ENCODE measurements at places on chromosomes 2 and 18.
A peak's percentile ranks its signal among the peaks of the same experiment; 100 is the strongest.

GRCh38 chr2:240637901-240638345, 12.6 kb downstream of the GPR35 start:
- DNase-seq: no peak

GRCh38 chr2:216486708-216487107, 11.9 kb upstream of the RPL37A start:
- DNase-seq: no peak

DNA sequence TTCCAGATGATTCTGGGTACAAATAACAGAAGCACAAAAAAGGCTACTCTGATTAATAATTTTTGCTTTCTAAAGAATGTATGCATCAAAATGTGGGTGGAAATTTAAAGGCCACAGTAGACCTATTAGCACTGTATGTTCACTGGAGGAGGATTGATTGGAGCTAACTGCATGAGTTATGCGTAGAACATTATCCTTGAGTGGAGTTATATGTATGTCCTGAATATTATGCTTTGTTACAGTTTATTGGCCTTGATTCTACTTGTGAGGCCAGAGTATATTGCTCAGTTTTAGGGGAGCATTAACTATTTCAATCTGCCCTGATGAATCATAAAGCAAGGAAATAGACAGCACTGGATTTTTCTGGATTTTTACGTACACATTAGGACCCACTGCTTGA, 87.9 kb downstream of the CDCA7 start:
- no peak for DNase-seq

GRCh38 chr2:100470898-100471514, 724 bp downstream of the NMS start:
- no peak for DNase-seq

DNA sequence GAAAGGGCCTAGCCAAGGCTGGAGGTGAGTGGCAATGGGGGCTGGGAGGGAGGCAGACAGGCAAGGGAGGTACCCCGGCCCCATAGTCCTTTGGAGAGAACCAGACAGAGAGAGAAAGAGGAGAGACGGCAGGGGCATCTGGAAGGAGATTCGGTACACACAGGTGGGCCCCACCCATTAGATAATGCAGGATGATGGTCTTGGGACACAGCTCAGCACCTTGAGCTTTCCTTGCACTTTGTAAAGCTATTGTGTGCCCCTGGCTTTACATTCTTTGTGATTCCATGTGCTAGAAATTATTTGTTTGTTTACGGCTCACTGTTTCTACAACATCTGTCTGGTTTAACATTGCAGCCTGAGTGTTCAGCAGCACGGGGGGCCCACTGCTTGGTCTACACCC, 83.1 kb downstream of the CTAGE1 start:
- DNase-seq: no peak

- DNase-seq: no peak
These were observed 14.4 kb downstream of the DDX18 start for GRCh38 chr2:117828870-117829269.

GRCh38 chr2:142694282-142694681, 183.2 kb upstream of the KYNU start:
- no peak for DNase-seq

- DNase-seq: peak; percentile 38
These were observed 62.6 kb upstream of the NEDD4L start for GRCh38 chr18:57981308-57982028.

- DNase-seq: peak; percentile 56
These were observed 17.5 kb upstream of the ACVR1 start for GRCh38 chr2:157893611-157894010.

DNA sequence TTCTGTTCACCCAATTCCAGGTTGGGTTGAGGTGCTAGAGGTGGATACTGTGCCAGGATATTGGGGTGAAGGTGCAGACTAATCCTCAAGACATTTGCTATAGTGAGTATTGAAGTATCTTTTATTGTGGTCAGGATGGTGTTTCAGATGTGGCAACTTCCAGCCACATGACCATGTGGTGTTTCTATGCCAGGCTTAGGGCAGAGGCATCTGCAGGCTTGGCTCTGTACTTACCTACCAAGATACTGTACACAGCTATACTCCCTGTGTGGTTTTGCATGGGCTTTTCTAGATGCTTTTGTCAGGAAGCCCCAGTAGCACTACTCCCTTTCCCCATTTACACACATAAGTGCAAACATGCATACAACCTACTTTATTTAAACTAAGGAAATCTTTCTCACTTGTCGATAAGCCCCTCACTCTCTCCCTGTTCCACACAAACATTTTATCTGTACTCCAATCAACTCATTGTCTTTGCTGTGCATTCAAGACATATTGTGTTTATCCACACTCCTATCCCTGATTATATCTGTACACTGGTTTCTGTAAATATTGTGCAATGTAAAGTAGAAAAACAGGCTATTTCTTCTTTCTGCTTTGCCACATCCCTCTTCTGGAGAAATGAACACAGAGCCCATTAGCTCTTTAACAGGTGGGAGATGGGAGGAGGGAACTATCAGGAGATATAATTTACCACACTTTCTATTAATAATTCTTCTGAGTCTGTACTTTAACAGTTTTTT, 12.3 kb downstream of the ARL6IP6 start:
- no peak for DNase-seq

DNA sequence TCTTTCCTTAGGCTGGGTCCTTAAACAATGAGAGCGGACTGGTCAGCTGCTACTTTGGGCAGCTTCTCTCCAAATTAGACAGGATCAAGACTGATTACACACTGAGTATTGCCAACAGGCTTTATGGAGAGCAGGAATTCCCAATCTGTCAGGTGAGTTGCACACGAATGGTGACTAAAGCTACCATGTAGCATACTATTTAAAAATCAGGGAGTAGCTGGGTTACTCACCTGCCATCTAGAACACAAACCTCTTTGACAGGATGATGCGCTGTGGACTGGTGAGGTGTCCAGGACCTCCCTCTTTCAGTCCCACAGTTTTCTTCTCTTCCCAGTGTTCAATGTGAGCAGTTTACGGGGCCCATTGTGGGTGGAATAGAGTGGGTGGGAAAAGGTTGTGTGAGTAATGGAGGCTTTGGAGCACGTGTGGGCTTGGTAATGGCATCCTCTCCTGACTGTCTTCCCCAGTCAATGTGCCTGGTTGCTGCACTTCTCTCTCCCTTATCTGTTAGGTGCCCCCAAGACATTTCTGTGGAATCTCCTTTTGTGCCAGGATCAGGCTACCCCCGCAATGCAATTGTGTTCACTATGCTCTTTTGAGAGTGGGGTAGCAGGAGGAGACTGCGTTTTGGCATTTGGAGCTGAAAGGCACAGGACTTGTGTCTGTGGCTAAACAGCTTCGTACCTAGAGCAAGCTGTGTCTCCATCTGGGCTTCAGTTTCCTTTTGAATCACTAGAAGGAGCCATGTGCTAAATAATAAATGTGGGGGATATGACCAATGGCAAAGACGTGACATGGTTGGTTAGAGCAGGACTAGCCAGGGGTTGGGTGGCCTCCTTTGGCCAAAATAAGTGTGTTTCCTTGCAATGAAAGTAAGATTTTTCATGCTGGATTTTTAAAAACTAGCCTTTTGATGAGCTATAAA, 17.7 kb downstream of the SERPINB12 start:
- DNase-seq: no peak

GRCh38 chr2:181459621-181460021, 2.4 kb downstream of the ITGA4 start:
- DNase-seq: no peak

- no peak for DNase-seq
These were observed 43.4 kb downstream of the DSC3 start for GRCh38 chr18:30999186-30999585.

GRCh38 chr2:110770404-110770958, 38.1 kb downstream of the ACOXL start:
- DNase-seq: peak; percentile 94

- DNase-seq: no peak
These were observed 69.9 kb upstream of the MAPRE2 start for GRCh38 chr18:34971313-34971712.

- DNase-seq: no peak
These were observed 36.6 kb upstream of the TANK start for GRCh38 chr2:161123531-161124030.

- no peak for DNase-seq
These were observed 160.1 kb downstream of the PARD3B start for GRCh38 chr2:204705243-204705932.

DNA sequence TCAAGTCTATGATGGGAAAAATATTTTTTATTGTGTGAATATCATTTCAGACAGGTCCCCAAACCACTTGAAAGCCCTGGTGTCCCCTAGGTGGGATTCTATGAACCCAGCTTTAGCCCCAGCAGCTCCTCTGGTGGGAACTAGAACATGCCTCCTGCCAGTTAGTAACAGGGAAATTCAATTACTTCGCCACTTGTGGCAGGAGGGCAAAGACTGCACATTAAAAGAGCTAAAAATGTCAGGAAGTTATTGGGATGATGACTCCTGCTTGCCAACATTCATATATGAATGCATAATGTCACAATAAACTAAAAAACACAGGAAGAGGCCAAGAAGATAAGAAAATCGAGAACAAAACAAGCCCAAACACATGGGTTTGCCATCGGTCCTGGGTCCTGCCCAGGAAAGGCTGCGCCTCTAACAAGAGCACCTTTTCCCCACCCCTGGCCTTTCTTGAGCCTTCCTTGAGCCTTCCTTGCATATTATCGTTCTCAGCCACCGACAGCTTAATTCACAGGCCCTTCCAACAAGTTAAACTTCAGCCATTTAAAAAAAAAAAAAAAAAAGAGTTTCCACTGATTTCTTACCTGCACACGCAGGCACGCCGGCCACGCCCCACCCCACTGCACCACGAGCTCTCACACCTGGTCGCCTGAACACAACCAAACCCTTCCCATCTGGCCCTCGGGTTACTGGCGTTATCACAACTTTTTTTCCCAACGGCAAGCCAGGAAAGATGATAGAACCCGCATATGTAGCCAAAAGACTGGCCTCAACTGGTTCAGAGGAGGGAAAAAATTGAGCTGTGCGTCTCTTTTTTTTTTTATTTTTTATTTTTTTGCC, 23.4 kb downstream of the BCL11A start:
- DNase-seq: no peak

DNA sequence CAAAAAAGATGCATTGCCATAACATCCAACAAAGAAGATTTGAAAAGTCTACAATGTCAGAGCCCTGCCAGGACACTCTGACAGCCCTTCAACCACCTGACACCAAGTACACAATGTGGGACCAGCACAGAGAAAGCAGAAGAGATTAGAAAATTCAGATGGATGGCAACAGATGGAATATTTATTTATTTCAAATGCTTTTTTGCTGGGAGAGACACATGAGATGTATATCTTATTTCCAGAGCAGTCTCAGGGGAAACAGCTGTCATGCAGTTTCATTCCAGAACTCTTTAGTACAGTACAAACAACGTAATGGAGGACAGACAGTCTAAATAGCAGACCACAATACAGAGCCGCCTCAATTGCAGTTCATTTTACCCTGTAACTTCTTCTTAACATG, 110.1 kb downstream of the MAIP1 start:
- DNase-seq: no peak

DNA sequence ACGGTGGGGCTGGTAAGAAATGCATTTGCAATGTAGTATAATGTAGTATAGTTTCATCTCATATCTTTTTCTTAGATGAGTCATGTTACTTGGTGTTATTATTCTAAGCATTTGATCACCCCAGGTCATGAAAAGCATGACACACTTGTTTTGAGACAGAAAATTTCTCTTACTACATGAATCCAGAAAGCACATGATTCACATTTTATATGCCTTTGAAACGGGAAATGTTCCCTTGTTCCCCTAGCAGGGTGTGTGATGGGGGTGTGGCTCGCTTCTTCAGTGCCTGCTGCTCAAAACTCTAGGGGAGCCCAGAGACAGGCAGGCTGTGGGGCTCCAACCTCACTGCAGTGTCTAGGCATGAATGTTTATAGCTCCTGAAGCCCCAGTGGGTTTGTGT, 116.0 kb upstream of the RAB27B start:
- DNase-seq: no peak

GRCh38 chr2:173402405-173402974, 47.8 kb downstream of the CDCA7 start:
- DNase-seq: peak; percentile 72

DNA sequence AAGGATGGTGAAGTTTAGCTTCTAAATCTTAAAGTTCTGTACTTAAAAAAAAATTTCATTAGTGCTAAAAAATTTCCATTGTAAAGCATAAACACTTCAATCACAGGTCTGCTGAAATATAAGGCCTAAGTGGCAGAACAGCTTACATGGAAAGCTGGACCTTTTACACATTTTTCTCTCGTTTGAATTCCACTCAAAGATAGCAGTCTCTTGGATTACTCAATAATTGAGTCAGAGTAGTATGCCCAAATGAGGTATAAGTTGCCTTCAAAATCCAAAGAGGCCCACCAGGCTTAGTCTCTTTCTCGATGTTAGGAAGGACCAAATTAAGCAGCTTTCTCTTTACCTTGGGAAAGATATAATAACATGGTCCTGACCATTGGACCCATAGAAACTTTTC, 220.4 kb upstream of the CWC22 start:
- no peak for DNase-seq

- DNase-seq: no peak
These were observed 4.8 kb upstream of the ZFP36L2 start for GRCh38 chr2:43230951-43231827.

DNA sequence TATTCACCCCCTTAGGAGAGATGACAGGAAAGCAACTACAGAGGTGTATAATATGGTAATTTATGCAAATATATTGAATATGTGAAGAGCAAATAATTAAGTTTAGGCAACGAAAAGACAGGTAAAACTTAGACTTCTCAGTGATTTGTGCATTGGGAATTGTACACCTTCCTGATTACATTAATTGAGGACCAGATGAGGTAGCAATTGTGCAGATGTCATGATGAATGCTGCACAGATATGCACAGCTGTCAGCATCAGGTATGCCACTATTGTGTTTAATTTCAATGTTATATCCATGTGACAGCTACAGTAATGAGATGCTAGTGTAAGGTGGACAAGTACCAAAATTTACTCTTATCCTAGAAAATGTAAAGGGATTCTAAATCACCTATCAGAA, 267.2 kb upstream of the FSIP2 start:
- no peak for DNase-seq

DNA sequence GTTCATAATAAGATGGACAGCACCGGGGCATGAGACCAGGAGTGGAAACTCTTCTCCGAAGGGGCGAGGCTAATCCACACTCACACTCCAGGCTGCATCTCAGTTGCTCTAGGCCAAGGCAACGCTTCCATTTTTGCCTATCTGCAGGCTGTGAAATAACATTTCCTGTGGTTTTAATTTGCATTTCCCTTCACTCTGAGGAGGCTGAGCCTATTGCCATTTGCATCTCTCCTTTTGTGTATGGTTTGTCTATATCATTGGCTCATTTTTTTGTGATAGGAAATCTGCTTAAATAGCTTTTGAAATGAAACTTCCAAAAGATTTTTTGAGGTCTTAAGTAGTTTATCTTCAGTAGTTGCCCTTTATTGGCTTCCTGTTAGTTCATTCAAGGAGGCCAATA, 57.6 kb downstream of the TPGS2 start:
- no peak for DNase-seq

DNA sequence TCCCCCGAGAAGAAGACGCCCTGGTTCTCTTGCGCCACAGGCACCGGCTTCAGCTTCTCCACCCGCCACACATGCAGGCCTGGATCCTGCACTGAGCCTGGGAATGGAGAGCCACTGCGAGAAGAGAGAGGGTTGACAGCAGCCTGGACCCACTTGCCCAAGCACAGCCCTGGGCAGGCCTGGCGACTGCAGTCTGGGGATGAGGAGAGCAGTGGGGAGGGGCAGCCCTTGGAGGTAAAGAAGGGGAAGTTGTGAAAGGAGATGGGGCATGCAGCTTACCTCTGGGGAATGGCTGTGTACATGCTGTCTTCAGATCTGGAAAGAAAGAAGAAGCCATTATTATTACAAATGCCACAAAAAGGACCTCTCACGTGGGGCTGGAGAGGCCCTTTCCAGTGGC, 8.3 kb downstream of the CAPG start:
- no peak for DNase-seq
